Gastrocnemius medialis (tissue), 4 donors: ENCODE measurements at places on chromosomes 7 and 10.

DNA sequence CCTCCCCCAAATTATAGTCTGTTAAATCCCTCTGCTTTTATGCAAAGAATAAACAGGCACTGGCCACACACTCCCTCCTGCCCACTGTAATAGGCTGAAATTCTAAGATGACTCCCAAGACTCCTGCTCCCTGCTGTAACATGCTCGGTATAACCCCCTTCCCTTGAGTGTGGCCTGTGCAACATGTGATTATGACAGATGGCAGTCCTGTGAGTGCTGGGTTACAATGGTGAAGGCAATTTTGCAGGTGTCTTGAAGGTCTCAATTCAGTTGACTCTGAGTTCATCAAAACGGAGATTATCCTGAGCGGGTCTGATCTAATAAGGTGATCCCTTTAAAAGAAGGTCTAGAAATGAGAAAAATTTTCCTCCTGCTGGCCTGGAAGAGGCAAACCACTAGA lies 55.9 kb downstream of the CREB3L2 start:
- no peak for DNase-seq

DNA sequence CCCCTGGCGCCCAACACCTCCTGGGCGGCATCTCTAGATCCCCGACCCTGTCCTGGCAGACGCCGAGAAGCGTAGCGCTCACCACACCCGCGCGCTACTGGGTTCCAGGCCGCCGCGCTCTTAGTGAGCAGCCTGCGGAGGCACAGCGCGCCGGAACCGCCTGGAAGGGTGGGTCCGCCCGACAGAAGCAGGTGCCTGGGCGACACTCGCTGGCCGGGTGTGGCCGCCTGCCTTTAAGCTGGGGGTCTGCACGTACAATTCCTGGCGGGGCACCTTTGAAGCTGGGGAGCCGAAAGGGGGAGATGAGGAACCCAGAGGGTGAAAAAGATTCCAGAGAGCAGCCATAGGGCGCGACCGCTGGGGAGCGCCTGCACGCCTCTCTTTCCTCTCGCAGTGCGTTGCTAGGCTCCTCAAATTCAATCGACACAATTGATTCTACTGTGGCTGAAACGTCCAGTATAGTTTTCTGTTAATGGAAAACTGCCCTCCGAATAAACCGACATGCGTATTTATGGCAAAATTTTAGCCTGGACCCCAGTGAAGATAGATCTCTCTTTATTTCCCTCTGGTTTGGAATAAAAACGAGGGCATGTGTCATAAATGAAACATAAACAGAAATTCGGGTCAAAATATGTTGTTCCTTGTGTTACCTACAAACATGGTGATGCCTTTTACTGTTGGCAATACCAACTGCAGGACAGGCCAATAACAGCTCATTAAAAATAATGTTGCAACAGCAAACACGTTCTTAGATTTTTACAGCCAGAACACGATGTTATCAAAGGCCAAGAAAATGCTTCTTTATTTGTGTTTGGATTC lies 4.6 kb downstream of the HMX3 start:
- DNase-seq = no peak

- DNase-seq = no peak
Measured at GRCh38 chr10:14586901-14587300, 187.8 kb downstream of the FAM107B start.

GRCh38 chr7:1288996-1289551 lies 56.4 kb downstream of the UNCX start:
- DNase-seq = no peak

GRCh38 chr10:7334642-7334964 lies 76.2 kb downstream of the SFMBT2 start:
- no peak for DNase-seq

DNA sequence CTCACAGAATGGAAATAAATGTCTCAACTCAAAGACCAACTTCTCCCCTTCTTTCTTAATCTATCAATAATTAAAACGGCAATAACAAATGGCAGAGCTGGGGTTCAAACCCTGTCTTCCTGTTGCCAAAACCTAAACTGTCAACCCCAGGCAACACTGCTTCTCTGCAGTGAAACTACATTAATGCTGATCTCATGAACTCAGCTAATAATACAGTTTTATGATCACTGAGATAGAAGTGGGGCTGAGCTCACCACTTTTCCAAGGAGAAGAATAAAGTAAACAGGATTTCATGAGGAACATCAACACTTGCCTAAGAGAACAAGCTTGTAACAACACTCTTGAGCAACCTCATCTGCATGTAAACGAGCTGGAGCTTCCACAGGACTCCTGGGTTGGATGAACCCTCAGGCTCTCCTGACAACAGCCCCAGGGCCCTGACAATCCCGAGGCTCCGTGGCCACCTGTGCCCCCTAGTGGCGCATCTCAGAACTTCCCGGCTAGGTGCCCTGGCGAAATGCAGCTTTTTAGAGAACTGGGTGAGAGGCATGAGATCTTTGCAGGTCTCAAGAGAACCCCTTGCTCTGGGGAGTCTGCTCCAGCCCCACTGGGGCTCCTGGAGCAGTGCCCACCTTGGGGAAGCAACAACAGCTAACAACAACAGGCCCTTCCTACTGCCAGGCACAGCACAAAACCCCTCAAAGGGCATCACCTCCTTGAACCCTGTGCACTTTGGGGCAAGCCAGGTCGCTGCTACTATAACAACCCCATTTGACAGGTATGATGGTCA lies 169.3 kb downstream of the SH3PXD2A start:
- DNase-seq = peak; percentile 59
